Mammary epithelial cell (primary cell): ENCODE measurements at places on chromosomes 12 and 14. TPM values are rescaled to one million over a fixed set of nuclear protein-coding genes. Genes with fewer than 3 reads are reported as not detected.

Gene ZC2HC1C
- 0.94 TPM for polyA plus RNA-seq

Gene HOXC13
- polyA plus RNA-seq: 9.1 TPM

Gene ZDHHC22
- polyA plus RNA-seq: not detected

Gene SYCP3
- not detected for polyA plus RNA-seq

Gene MAP3K12
- polyA plus RNA-seq: 12.3 TPM

Gene MMAB
- polyA plus RNA-seq: 51.6 TPM

Gene VDR
- polyA plus RNA-seq: 105 TPM

Gene TMX1
- polyA plus RNA-seq: 21.4 TPM

Gene TUNAR
- not detected for polyA plus RNA-seq

Gene ANKS1B
- not detected for polyA plus RNA-seq

Gene FOXN4
- not detected for polyA plus RNA-seq

Gene PIANP
- not detected for polyA plus RNA-seq

Gene SMOC1
- polyA plus RNA-seq: 10.6 TPM

Gene SPRING1
- 15.1 TPM for polyA plus RNA-seq

Gene SLC10A1
- not detected for polyA plus RNA-seq

Gene GLI1
- 0.90 TPM for polyA plus RNA-seq

Gene PLCZ1
- polyA plus RNA-seq: 0.28 TPM

Gene PCED1B
- polyA plus RNA-seq: 3.3 TPM

Gene POTEG
- polyA plus RNA-seq: not detected

Gene BIN2
- polyA plus RNA-seq: not detected

Gene RNASE1
- not detected for polyA plus RNA-seq

Gene GALNT6
- polyA plus RNA-seq: 4.1 TPM

Gene GLT1D1
- not detected for polyA plus RNA-seq
